ENCODE measurements at places on chromosomes 16 and 17. TPM values are rescaled to one million over a fixed set of nuclear protein-coding genes. Genes with fewer than 3 reads are reported as not detected.

- DNase-seq: no peak
Measured at GRCh38 chr17:42846594-42847280, 2.4 kb downstream of the AOC2 start.

DNA sequence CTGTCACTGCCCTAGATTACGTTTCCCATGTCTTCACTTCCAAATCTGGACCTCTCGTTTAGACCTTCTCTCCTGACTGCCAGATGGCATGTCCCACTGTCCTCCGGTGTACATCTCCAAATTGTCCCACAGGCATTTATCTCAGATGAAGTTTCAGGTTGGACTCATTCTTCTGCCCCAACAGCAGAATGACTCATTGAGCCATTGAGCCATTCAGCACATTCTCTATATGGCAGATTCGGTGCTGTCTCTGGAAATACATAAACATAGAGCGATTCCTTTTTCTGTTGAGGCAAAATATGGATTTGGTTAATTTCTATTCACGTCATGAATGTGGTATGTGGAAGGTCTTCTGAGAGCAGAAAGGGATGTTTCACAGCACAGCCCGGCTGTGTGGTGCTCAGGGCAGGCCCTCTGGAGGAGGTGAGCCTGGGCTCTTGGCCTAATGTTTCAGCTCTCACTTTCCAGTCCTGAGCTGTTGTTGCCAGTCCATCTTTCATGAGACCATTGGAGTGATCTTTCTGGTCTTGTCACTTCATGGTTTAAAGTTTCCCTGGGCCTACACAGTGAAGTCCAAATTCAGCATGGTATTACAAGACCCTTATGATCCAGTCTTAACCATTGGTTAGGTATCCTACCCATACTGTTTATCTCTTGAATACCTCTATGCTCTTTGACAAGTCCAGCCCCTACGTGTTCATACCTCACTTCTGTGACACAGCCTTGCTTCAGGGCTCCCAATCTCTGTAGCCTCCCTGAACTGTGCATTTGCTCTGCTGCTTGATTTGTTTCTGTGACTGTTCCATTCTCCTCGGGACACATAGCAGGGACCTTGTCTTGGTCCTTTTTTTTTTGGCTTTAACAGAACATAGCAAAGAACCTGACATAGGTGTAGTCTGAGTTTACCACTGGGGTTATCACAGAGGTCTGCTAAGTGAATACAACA is 15.9 kb downstream of the HAPSTR1 start:
- no peak for DNase-seq

DNA sequence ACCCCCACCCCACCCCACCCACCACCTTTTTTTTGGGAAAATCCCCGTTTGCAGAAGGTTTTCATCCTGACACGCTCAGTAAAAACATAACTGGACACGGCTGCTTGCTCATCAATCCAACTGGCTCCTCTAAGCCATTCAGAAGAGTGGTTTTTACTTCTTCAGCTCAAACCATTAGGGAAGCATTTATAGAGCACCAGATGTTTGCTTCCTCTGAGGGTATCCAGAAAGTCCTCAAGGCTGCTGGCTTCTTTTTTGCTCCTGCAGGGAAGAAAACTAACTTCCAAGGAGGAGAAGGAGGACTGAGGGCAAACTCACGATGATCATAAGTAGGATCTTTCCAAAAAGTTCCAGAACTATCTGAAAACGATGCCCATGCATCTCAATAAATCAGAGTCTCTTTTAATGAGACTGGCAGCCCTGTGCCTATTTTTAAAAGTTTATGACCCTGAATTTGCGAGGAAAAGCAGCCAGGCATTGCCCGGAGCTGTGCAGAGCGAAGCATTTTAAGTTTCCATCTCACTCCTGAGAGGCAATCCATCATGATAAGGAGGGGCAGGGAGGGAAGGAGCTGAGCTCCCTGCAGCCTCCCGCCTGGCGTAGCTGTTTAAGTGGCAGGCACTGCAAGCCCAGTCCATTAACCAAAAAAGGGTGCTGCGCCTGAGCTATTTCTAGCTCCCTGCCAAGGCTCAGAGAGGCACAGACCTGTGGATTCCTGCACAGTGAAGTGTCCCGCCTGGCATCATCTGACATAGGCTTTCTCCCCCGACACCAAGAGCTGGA is 146.3 kb upstream of the FOXF1 start:
- no peak for DNase-seq

DNA sequence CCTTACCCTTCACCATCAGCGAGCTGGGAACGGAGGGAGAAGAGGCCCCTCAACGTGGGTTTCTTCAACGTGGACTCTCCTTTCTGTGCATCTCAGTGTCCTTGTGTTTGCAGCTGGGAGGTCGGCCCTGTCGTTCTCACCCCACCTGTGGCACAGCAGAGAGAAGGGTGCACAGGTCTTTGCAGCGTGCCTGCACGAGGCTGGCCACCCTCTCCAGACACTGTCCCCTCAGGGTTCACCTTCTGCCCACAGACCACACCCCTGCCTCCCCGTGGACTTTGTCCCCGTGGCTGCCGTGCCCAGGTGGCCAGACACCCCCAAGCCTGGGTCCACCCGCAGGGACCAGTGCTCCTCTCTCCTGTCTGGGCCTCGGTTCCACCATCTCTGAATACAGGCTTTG is 7.3 kb upstream of the WDR45B start:
- peak; percentile 66 for DNase-seq

DNA sequence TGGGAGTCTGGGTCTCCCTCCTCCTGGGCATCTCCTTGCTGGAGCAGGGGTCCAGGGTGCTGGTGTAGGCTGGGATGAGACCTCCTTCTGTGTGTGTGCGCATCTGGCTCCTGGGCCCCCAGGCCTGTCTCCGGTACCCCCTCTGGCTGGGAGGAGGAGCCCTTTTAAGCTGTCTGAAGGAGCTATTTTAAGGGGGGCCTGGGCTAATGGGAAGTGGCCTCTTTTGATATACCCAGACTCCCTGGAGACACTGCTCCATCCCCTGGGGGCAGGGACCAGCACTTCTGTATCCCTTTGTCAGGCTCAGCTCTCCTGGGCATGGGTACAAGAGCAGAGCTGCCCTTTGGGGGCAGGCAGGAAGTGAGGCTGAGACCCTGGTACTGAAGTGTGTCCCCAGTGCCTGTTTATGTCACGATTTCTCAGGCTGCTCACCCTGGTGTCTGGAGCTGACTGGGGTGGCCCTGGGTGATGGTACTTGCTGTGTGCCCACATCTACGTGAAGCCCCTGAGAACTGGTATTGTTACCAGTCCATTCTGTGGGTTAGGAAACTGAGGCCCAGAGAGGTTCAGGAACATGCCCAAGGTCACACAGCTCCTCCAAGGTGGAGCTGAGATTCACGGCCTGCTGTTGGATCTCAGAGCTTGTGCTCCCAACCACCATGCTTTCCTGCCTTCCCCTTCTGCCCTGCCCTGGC is 6.5 kb downstream of the ADCY7 start:
- DNase-seq: peak; percentile 64

DNA sequence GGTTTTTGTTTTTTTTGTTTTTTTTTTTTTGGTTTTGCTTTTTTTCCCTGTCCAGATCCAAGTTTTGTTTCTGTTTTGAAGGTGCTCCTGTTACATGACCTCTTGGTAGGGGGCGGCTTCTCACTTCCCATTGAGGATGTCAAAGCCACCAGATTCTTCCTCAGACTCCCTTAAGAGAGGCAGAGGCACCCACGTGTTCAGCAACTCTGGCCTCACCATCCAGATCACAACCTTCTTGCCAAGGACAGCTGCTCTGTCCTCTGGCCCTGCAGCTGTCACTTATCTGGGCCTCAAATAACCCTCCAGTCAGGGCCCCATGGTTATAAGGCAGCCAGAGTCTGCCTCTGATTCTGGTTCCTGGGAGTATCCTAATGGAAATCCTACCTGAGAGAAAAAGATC is 208.5 kb downstream of the STX8 start:
- no peak for DNase-seq

GRCh38 chr16:83953796-83954576 is 946 bp downstream of the OSGIN1 start:
- no peak for DNase-seq

DNA sequence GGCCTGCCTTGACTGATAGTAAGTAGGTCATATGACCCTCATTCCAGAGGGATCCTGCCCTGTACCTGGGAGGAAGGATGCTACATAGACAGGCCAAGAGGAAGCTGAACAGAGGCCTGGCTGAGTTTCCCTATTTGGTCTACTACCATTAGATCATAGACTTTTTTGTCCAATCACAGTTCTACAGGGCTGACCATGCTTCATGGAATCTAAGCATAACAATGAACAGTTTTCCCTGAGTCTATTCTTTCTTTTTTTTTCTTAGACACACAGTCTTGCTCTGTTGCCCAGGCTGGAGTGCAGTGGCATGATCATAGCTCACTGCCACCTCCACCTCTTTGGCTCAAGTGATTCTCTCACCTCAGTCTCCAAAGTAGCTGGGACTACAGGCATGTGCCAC is 3.9 kb downstream of the GPR179 start:
- DNase-seq: no peak

- DNase-seq: no peak
Measured at GRCh38 chr17:73462823-73463222, 151.0 kb upstream of the CDC42EP4 start.

GRCh38 chr17:14211801-14212200 is 24.9 kb downstream of the CDRT15 start:
- DNase-seq: no peak

DNA sequence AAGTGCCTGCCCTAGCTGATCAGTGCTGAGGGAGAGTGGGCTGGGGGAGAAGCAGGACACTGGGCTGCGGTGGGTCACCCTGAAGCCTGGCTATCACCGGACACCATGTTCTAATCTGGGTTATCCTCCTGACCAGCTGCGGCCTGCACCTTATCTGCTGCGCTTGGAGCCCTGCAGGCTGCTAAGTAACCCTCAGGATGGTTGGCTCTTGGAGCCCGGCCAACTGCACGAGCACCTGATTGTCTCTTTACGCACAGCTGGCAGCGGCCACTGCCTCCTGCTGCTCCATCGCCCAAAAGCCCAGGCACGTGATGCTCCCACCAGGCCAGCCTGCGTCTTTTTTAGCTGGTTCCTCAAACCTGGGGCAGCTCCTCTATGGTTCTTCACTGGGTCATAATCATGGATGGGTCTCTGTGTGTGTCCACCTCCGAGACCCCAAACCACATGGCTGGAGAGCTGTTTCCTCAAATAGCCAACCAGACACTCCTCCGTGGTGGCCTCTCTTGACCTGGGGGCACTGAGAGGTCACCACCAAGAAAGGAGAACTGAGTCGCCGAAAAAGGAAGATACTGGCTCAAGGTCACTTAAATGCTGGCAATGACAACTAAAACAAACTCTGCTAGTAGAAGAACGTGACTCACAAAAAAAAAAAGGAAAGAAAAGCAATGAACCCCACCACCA is 21.7 kb downstream of the SPHK1 start:
- peak; percentile 84 for DNase-seq

GRCh38 chr16:89191033-89191900 is 9.1 kb downstream of the SLC22A31 start:
- DNase-seq: peak; percentile 82

SPNS3 gene
- 0.24 TPM for total RNA-seq

DNA sequence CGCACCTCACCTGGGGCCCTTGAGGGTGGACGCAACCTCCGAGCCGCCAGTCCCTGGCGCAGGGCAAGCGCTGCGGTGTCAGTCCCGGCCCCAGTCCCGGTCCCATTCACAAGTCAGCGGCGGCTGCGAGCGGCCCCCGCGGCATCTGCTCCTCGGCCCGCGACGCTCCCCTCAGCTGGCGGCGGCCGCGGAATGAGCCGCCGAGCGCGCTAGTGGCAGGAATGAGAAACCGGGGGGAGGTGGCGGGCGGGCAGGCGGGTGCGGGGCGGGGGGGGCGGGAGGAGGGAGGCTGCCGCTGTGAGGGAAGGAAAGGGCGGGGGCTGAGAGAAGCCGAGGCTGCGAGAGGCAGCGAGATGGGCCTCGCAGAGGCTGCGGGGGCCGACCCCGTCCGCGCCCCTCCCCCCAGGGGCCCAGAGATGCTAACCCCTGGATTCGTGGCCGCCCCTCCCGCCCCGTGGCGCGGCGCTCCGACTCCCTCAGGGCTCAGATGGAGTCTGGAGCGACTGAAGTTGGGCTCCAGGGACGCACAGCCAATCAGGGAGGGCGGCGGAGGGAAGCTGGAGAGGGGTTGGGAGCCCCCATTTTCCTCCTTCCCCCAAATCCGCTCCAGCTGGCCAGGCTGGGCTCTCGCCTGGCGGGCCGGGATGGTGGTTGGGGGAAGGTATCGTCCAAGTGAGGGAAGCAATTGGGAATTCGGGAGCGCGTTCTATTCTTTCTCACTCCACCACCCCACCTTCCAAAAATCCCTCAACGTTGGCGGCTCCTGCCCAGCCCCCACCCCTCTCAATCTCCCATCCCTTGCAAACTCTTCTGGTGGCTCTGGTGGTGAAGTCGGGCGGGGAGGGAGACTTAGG is at the start of gene CDH11:
TSS of gene CDH11 (minus strand) at position 194 of the 854 bp plus-strand sequence. CDS start 117,194 bp downstream, outside the sequence.
- DNase-seq: peak; percentile 88

- no peak for DNase-seq
Measured at GRCh38 chr17:17453088-17453487, 23.7 kb upstream of the MED9 start.

DNA sequence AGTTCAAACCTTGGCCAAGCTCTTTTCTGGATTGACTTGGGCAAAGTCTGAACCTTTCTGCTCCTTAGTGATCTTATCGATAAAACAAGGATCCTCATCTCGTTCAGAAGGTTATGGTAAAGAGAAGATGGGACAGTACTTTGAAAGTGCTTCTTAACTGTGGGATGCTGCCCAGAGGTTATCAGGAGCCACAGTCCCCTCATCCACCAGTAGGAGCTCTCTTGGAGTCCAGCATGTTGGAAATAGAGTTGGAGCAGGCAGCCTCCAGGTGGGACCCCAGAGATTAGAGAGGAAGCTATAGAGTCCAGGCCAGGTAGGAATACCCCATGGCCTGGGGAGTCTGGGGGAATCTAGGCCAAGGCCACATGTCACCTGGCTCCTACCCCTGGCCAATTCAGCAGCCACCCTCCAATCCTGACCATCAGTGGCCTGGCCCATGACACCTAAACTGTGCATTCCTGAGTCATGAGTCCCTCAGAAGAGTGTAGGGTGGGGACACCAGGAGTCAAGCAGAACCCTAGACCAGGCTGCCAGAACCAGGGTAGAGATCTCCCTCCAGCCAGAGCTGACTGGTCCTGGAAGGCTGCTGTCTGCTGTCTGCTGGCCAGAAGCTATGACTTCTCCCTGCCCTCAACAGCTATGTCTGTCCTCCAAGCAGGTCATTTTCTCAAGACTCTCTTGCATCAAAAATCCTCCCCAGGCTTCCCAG is 144.3 kb downstream of the AIPL1 start:
- no peak for DNase-seq

DNA sequence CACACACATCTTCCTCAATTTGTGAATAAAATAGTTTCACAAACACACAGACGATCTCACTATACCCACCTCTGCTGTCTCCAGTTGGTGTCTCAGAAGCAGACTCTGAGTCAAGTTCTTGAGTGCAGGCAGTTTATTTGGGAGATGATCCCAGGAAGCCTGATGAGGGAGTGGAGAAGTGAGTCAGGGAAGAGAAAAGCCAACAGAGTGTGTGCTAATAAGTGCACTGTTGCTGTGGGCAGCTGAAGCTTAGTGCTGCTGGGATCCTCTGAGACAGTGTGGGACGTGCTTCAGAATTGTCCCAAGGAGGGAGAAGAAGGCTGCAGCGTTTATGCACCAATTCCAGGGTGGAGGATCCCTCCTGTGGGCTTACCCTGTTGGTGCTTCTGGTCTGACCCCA is 423.2 kb upstream of the C16orf82 start:
- DNase-seq: no peak

- DNase-seq: peak; percentile 76
Measured at GRCh38 chr17:1744551-1745512, 2.2 kb downstream of the SERPINF2 start.

NKD1 gene
- total RNA-seq: 67.6 TPM

HS3ST2 gene
- total RNA-seq: 4.0 TPM

ATP2A3 gene
- 27.7 TPM for total RNA-seq

GRCh38 chr16:20822521-20823325 is 16.4 kb downstream of the REXO5 start:
- DNase-seq: no peak

MAP3K14 gene
- 9.7 TPM for total RNA-seq
